ENCODE measurements at places on chromosomes 11 and 22.
A peak's percentile ranks its signal among the peaks of the same experiment; 100 is the strongest.

DNA sequence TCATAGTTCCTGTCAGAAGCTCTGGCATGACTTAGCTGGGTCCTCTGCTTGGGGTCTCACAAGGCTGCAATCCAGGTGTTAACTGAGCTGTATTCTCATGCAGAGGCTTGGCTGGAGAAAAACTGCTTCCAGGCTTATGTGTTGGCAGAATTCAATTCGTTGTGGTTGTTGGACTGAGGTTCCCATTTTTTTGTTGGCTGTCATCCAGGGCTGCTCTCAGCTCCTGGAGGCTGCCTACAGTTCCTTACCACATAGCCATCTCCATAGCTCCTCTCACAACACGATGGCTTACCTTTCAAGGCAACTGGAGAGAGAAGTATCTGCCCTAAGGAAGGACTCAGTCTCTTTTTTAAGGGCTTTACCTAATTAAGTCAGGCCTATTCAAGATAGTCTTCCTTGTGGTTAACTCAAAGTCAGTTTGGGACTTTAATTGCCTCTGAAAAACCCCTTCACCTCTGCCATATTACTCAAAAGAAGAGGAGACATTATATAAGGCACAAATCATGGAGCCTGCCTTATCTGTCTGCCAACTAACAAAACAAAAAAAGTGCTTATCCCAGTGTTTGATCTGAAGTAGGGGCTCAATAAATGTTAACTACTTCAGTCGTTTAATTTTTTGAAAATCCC is 35.2 kb downstream of the OR2AG2 start:
- DNase-seq, result no peak

GRCh38 chr11:127873478-127873877 is 713.9 kb downstream of the ETS1 start:
- DNase-seq, result no peak

GRCh38 chr11:44540667-44541066 is 24.8 kb upstream of the CD82 start:
- DNase-seq, result no peak

DNA sequence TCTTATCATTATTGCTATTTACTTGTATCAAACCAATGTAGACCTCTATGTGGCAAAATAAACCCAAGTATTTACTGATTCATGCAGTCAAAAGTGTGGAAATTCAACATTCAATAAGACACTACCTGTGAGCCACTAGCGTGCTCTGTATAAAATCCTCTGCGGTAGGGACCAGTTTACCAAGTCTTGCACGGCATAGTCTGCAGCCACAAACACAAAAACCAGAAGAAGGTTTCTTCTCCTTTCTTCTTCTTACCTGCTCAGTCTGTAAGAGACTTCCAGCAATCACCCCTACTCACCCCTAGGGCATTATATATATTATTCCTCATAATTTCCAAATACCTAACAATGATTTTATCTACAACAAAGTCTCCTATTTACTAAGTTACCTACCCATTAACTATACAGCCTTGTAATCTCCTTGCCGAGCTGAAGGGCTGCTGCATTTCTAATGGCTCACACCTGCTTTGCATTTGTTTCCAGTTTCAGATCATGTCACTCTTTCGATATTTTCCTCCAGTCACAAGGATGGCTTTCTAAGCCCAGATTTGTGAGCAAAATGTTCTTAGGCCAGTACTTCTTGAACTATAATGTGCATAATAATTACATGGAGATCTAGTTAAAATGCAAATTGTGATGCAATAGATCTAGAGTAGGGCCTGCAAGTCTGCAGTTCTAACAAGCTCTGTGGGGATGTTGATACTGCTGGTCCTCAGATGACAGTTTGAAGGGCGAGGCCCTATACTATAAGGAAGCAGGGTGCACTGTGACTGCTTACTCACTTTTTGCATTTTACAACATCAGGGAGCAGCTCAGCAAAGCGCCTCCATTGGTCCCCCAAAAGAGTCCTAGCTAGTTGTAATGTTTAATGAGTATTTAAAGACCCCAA is 191.9 kb upstream of the DDI1 start:
- DNase-seq, result no peak

DNA sequence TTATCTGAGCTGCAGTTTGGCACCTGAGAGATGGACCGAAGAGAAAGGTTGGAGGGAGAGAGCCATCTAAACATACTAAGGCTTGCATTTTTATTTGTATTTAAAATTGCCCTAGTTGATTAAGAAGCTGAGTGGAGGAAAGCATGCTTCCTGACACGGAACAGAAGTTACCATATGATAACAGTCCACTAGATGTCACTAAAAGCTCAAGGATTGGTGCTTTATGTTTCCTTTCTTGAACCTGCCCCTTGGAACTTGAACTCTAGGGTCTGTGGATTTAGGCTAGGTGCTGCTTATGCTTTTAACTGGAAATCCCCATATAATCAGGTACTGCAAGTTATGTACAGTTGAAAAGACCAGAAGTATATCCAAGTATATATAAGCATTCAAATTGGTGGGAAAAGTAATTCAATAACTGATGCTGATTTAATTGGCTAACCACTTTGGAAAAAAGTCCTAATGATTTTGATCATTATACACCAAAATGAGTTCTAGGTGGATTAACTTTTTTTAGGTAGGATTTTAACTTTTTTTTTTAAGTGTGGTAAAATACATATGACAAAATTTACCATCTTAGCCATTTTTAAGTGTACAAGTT is 9.5 kb downstream of the RBMXL2 start:
- peak; percentile 34 for DNase-seq

DNA sequence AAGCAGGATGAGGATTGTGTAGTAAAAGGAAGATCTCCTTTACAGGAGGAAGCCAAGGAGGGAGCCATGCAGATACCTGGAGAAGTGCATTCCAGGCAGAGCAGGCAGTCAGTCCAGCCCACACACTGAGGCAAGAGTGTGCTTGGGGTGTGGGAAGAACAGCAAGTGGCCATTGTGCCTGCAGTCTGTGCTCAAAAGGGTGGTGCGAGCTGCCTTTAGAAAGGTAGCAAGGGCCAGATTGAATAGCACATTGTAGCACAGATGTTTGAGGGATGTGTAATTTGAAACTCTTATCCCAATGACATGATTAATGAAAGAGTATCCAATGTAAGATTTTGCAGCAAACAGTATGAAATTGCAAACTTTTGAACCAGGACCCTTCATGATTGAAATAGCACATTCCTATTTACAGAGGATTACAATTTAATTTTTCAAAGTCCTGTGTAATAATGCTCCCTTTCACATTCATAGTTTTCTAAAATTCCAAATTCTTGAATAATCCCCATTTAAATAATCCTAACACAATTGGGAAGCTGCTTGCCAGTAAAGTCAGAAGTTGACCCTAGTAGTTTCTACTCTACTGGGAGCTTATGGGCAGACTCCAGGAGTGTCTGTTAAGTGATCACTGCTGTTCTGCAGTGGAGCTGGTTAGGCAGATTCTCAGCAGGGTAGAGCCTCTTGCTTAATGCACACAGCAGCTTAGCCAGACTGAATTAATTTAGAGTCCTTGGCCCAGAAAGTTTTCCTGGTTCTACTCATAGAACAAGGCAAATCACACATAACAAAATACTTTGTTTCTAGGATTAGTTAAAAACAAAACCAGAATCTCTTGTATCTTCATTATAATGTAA is 78.1 kb downstream of the CYB5R2 start:
- DNase-seq, result peak; percentile 27

GRCh38 chr11:116963813-116964212 is 126.4 kb upstream of the APOA1 start:
- no peak for DNase-seq

DNA sequence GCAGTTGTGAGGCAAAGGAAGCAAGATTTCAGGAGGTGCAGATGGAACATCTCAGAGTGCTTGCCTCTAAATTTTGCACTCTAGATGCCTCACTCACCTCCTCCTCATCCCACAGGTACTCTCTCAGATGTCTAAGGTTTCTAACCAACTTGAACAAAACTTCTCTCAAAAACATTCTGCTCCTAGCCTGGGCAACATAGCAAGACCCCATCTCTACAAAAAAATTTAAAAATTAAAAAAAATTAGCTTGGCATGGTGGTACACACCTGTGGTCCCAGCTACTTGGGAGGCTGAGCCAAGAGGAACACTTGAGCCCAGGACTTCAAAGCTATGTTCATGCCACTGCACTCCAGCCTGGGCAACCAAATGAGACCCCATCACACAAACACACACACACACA is 4.2 kb downstream of the ZNF280A start:
- no peak for DNase-seq

DNA sequence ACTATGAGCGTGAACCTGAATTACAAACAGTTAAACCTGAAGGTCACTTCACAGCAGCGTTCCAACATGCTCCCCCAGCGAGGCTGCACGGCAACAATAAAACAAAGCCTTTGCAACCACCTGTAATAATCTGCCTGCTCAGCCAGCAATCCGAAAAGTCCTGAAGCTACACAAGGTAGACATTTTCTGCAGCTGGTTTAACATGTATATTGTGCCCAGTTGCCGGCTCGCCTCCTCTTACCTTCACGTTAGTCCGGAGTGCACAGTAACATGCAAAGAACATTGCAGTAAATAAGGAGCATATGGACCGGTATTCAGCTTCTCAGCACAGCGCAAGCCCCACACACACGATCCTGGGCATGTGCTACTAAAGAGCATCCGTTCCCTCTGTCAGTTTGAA is 704.3 kb downstream of the DLG2 start:
- no peak for DNase-seq

- DNase-seq, result no peak
Observed at GRCh38 chr22:46354176-46354992, 18.9 kb downstream of the TRMU start.

DNA sequence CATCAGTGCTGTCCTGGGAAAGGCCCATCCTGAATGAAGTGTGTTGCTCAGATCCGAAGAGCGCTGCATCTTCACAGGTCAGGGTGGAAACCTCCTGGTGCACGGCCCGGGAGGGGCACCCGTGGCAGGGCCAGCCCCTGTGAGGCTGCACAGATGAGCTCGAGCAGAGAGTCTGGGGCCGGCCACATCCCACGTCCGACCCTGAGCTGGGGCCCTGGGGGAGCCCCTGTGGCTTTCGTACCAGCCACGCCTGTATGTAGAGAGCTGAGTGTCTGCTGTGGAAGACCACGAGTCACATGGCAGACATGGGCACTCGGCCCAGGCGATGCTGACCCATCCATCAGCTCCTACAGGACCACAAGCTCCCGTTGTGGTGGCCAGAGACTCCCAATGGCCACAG is 24.9 kb upstream of the SEPTIN5 start:
- no peak for DNase-seq

GRCh38 chr22:41687901-41688364 is 734 bp downstream of the SNU13 start:
- DNase-seq, result peak; percentile 16

DNA sequence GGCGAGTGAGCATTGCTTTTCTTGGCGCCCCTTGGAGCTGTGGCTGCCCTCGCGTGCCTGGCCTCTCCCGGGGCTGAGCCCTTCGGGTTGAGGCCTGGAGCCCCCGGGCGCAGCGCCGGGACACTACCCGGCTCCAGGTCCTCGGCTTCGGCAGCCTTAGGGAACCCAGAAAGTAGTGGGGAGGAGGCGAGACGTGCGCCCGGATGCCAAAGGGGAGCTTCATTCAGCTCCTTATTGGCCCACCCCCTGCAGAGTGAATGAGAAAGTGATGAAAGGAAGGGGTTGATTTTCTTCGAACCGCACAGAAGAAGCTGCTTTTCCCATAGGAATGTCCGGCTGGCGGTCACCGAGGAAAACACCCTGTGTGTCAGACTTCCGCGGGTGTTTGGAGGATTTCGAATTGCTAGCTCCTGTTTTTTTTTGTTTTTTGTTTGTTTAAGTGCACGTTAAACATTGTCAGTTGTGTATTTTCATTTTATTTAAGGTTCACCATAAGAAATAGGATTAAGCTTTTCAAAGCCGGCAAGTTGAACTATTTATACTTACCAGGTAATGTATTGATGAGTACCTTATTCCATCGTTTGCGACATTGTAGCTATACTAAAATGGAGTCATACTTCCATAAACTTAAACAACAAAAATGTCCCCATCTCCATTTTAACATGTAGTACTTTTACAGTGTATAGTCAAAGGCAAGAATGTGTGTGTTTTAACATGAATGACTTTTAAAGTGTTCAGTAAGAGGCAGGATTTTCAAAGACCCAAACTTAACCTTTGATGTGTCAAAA is 841 bp upstream of the EIF4G2 start:
- peak; percentile 84 for DNase-seq

GRCh38 chr11:46353698-46354097 is 6.4 kb downstream of the DGKZ start:
- DNase-seq, result no peak

GRCh38 chr22:19890502-19891316 is 36.0 kb upstream of the GNB1L start:
- DNase-seq, result no peak

GRCh38 chr11:110028921-110029320 is 64.3 kb upstream of the ZC3H12C start:
- no peak for DNase-seq

GRCh38 chr11:120707663-120708062 is 196.1 kb downstream of the GRIK4 start:
- no peak for DNase-seq

Measured in fibroblast of skin of right quadriceps (primary cell).